ENCODE measurements at places on chromosomes 7 and 10. TPM values are rescaled to one million over a fixed set of nuclear protein-coding genes. Genes with fewer than 3 reads are reported as not detected.

DNA sequence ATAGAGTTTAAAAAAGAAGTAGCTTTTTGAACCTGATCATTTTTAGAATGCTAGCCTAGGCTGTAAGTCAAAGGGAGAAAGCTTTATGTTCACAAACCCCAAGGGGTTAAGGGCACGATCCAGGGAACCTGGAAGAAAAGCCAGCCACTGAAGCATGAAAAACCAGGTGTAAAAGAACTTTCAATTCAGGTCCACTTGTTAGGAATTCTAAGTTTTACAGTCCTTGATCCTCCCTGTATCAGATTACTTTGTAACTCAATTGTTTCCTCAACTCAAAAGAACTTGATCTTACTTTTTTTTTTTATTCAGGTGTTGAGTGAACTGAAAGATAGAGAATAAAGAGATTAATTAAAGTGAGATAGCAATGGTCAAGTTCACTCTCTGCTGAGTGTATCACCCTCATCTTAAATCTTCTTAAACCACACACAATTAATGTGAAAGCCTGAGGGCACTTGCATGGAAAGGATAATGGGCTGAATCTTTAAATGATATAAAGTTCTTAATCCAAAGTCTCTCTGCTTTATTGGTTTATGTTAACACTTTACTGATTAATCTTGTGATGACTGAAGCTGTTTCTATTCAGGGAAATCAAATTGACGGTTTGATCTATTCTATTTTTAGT is 672.2 kb upstream of the LRRN3 start:
- H3K4me1 ChIP-seq = no peaks in the 10 kb centered on the region
- no peaks in the 10 kb centered on the region for H3K36me3 ChIP-seq
- no peak overlapping the region for H3K4me3 ChIP-seq
- no peak overlapping the region for H3K27ac ChIP-seq
- no peaks in the 10 kb centered on the region for H3K27me3 ChIP-seq
- no peak for DNase-seq

FEZF1 gene
- total RNA-seq = not detected

- no peaks in the 10 kb centered on the region for H3K36me3 ChIP-seq
- no peak overlapping the region for H3K4me3 ChIP-seq
- H3K27ac ChIP-seq = no peak overlapping the region
- no peaks in the 10 kb centered on the region for H3K4me1 ChIP-seq
These were observed 640.0 kb downstream of the IPMK start for GRCh38 chr10:57627642-57628178.

SPAM1 gene
- total RNA-seq = not detected

Measured in body of pancreas (tissue), 4 donors.